A549 treated with AZD2906 at 1 μM for 4 hours (cell line): ENCODE measurements at places on chromosomes 1 and 21. TPM values are rescaled to one million over a fixed set of nuclear protein-coding genes. Genes with fewer than 3 reads are reported as not detected.

The CENPF gene
- total RNA-seq, result 57.3 to 90.3 TPM (median 65.6 TPM) in 5 replicates

The LIN28A gene
- total RNA-seq, result 0.02 TPM in 1 of 5 replicates, not detected in the others

The SPRR1A gene
- not detected in 5 replicates for total RNA-seq

The HSD3B2 gene
- not detected in 5 replicates for total RNA-seq

The POTED gene
- not detected in 5 replicates for total RNA-seq

The MFSD2A gene
- 8.8 to 11.4 TPM (median 9.9 TPM) in 5 replicates for total RNA-seq

The FAM177B gene
- total RNA-seq, result not detected in 5 replicates

The CRP gene
- not detected in 5 replicates for total RNA-seq

The KRTAP19-1 gene
- total RNA-seq, result not detected in 5 replicates

The C1orf56 gene
- 5.4 to 7.8 TPM (median 6.7 TPM) in 5 replicates for total RNA-seq

The RAB42 gene
- total RNA-seq, result 3.2 to 3.7 TPM (median 3.5 TPM) in 5 replicates

The MACF1 gene
- 26.8 to 35.4 TPM (median 32.4 TPM) in 5 replicates for total RNA-seq

The PKN2 gene
- total RNA-seq, result 9.9 to 16.1 TPM (median 12.8 TPM) in 5 replicates

The NBPF6 gene
- 0.02 TPM in 1 of 5 replicates, not detected in the others for total RNA-seq

The CRYBG2 gene
- 1.4 to 2.7 TPM (median 1.6 TPM) in 5 replicates for total RNA-seq

The LCE1F gene
- not detected in 5 replicates for total RNA-seq

The IFNAR1 gene
- total RNA-seq, result 13.6 to 27.8 TPM (median 16.1 TPM) in 5 replicates

The MEGF6 gene
- total RNA-seq, result 6.3 to 10.6 TPM (median 8.0 TPM) in 5 replicates

The ATP6V1G3 gene
- total RNA-seq, result not detected in 5 replicates

The OR2L3 gene
- total RNA-seq, result not detected in 5 replicates

The LMOD1 gene
- not detected in 5 replicates for total RNA-seq

The OR14K1 gene
- not detected in 5 replicates for total RNA-seq

The CCDC24 gene
- total RNA-seq, result 6.6 to 8.7 TPM (median 8.2 TPM) in 5 replicates

The SLAMF7 gene
- 1.0 to 2.2 TPM (median 1.6 TPM) in 5 replicates for total RNA-seq

The ZSWIM5 gene
- 0.50 to 0.79 TPM (median 0.60 TPM) in 5 replicates for total RNA-seq

The C1orf185 gene
- total RNA-seq, result not detected in 5 replicates

The CDA gene
- total RNA-seq, result 33.3 to 43.7 TPM (median 34.5 TPM) in 5 replicates

The KRTAP21-2 gene
- not detected in 5 replicates for total RNA-seq
